ENCODE measurements at places on chromosomes 13 and 19.

GRCh38 chr13:94090773-94091480 is 388.6 kb downstream of the DCT start:
- DNase-seq = no peak

DNA sequence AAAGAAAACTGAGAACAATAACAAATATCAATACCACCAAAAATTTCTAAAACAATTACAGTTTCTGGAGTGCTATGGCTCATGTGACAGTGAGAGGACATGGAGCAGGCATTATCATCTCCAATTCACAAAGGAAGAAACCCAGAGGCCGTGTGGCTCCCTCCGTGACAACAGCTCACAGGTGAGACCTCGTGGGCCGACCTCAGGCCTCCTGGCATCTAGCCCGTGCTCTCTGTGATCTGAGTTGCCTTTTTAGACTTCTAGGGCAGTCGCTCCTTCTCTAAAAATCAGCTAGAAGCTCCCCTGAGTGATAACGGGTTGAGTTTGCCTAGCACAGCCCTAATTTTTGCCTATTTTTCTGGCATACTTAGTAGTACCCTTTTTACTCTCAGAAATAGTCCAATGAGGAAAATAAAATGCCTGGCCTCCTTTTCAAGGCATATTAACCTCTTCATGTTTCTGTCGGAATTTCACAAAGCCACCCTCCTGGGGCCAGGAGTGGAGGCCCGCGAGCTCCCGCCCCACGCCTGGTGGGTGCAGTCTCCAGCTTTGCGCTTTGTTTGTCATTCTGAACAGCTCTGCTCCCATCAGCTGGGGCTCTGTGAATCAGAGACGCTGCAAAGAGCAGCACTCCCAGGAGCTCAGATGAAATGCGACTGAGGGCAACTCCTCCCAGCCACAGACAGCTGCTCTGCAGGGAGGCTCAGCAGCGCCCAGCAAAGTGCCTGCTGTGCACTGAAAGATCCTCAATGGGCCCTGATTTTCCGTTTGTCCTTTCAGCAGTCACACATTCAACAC is 292.5 kb downstream of the UQCRFS1 start:
- DNase-seq = no peak

DNA sequence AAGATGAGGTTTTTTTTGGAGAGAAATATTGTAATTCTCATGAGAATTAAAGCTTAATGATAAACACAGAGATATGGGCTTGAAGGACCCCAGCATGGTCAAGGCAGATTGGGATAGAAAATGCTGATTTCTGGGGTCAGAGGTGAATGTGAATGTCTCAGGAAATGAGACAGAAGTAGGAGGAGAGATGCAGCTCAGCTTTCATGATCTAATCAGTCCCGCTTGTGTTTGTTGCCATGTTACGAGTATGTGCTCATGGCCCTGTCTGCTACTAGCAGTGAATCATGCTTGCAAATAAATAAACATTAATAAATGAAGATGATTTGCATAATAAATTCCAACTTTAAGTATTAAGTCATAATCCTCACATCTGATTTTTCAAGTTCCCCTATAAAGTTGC is 23.0 kb upstream of the NDFIP2 start:
- DNase-seq = no peak

- no peak for DNase-seq
Measured at GRCh38 chr13:26324867-26325266, 70.9 kb downstream of the CDK8 start.

GRCh38 chr13:107852072-107852471 is 363.3 kb downstream of the LIG4 start:
- no peak for DNase-seq

DNA sequence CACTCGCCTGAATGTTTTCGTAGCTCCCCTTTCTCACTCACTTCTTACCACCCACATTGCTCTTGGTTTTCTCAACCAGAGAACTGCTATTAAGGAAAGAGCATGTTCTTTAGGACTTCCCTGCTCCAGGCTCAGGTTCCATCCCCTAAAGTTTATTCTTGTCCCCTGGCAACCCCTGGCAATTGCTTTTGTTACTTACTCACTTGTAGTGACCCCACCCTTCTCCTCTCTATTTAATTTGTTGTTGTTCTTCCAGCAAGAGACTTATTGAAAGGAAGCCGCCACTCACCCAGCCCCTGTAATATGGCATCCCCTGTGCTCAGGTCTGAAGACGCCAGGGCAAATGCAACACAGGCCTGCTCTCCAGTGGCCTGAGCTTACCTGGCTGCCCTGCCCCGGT is 233.7 kb upstream of the SOX21 start:
- DNase-seq = no peak

DNA sequence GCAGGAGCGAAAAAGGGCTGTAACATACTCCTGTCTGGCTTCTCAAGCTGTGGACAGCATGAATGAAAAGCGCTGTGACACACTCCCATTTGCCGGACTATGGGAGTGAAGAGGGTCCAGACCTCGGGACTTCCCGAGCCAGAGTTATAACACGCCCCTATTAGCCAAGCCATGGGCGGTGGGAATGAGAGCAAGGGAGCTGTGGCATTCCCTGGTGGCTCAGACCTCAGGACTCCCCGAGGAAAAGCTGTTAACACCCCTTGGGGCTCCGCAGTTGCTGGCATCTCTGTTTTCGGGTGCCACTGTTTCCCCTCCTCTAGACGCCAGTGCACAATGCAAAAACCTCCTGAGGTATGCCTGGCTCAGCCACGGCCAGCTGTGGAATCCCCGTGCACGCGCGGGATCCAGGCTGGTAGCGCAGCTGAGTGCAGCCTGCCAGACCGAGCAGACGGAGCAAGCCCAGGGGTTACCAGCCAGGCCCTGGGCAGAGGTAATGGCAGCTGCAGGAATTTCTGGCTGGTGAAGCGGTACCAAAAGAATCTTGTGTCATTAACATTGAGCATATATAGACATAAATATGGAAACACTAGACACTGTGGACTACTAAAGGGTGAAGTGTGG is 1534.6 kb upstream of the PRR20A start:
- DNase-seq = no peak

DNA sequence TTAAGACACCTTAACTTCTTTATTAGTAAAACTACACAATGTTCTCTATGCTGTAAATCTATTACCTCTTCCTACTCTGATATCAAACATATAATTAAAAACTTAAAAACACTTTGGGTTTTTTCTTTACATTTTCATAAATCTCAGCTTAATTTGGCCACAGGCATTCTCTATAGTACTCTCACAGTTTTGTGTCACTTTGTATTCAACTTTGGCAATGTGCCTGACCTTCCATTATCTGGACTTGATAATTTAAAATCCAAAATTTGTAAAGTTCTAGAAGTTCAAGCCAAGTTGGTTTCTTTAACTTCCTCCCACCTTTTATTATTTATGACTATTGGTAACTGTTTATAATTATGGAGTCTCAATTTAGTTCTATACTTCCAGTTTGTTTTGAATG is 46.4 kb downstream of the VWA8 start:
- no peak for DNase-seq

DNA sequence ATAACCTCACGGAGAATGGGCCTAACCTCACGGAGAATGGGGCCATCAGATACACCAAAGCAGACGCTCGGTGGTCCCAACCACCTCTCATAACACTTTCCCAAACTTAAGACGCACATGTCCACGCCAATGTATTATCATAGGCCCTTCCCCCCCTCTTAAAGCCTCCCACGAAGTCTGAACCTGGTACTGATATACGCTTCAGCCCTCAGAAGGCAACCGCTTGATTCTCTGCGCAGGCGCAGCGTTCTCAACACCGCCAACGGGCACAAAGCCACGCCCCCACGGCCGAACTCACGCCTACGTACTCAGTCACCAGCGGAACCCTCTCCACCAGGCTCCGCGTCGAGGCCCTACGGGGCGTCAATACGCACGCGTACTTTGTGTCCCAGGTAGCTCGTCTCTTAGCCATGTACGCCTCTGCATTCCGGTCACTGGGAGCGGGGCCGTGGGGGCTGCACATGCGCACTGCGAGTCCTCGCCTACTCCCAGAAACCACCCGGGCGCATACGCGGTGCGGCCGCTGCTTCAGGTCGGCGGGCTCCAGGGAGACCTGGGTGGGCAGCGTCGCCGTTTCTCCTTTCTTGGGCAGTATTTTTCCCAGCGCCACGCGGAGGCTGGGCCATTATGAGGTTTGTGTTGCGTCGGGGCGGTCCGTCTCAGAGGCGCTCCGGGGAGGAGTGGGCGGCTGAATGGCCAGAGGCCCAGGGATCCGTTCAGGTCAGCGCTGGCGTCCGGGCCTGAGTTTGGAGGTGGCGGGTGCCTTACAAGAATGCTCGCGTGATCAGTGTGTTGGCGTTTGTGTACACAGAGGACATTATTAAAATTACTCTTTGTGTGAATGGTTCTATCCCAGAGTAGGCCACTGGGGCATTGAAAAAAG is 25.3 kb downstream of the ZNF582 start:
- peak; percentile 81 for DNase-seq

Data from CD4-positive, alpha-beta T cell treated with Interleukin-17A for 1 hour (primary cell).